T-helper 2 cell treated with Interferon-gamma antibody and Interleukin-4, amounts not matched to agents 5 μg/mL and 100 μg/mL, for 36 hours (primary cell): ENCODE measurements at places on chromosomes 7 and 10.

DNA sequence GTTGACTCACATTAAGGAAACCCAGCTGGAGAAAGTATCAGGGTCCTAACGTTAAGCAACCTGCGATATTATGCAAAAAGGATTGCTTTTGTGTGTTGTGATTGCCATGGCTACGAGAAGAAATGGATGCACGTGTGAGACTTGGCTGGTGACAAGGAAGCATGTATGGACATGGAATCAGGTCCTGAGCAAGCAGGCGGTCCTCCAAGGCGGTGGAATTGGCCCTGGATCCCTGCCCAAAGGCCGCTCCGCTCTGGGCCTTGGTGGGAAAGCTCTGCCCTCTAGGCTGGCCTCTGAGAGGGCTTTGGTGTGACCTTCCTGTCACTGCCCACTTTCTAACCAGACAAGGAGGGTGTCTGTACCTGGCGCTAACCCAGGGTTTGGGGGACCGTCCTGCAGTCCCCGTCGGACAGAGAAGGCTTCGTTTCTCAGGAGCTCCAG, 192.1 kb downstream of the EBF3 start:
- DNase-seq: no peak

GRCh38 chr10:117653170-117653515, 110.6 kb downstream of the EMX2 start:
- DNase-seq: peak; percentile 71

- no peak for DNase-seq
Observed at GRCh38 chr10:131090761-131091661, 220.5 kb downstream of the TCERG1L start.

GRCh38 chr10:118698421-118698820, 56.3 kb downstream of the CACUL1 start:
- peak; percentile 76 for DNase-seq

DNA sequence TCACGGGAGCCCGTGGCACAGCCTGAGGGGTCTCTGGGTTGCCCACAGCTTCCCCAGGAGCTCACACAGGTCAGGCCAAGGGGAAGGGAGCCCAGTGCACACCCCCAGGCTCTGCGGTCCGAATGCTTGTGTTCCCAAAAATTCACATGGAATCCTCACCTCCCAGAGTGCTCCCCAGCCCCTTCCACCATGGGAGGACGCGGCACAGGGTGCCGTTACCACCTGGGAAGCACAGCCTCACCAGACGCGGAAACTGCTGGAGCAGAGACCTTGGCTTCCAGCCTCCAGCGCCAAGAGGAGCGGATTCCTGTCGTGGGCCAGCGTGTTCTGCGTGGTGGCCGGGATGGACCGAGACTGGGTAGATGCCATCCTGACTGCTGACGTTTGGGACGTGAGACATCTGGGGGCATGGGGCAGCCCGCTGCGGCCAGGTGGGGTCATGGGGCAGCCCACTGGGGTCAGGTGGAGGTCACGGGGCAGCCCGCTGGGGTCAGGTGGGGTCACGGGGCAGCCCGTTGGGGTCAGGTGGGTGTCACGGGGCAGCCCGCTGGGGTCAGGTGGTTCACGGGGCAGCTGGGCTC, 149.4 kb downstream of the WDR37 start:
- DNase-seq: no peak

GRCh38 chr7:15376600-15376999, 185.2 kb downstream of the AGMO start:
- no peak for DNase-seq

- peak; percentile 92 for DNase-seq
Observed at GRCh38 chr10:43138021-43138756, at the start of gene CSGALNACT2. CSGALNACT2 (plus strand) TSS chr10:43138445; CDS start chr10:43155150, 16,705 bp downstream.

DNA sequence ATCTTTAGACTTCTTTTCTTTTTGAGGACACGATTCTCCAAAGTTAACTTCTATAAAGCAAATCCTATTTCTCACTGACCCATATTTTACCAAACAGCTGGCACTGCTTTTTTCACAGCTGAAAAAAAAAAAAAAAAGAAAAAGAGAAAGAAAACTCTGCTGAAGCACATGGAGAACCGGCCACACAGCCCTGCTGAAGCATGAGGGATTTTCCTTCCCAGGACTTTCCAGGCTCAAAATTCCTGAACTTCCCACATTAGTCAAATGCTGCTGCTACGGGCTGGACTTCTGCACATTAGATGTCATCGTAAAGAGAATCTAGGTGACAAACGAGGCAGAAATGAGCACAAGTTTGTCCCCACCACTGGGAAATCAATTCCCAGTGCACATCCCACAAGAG, 25.2 kb downstream of the HIPK2 start:
- DNase-seq: no peak

DNA sequence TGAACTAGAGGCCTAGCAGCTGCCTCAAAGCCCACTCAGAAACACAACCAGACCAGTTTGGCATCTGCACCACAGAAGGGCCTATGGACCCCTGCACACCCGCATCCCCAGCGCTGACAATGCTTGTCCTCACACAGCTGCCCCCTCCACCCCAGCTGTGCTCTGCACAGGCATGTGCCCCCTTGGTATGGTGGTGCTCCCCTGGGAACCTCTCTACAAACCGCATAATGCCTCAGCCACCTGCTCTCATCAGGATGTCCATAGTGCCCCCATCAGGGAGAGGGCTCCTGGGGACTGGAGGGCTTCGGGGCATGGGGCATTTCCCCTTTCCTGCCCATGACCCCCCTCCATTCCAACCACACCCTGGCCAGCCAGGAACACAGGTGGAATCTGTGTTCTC, 347.5 kb downstream of the GRID1 start:
- no peak for DNase-seq

- no peak for DNase-seq
Observed at GRCh38 chr7:127782654-127783559, 130.9 kb downstream of the SND1 start.

DNA sequence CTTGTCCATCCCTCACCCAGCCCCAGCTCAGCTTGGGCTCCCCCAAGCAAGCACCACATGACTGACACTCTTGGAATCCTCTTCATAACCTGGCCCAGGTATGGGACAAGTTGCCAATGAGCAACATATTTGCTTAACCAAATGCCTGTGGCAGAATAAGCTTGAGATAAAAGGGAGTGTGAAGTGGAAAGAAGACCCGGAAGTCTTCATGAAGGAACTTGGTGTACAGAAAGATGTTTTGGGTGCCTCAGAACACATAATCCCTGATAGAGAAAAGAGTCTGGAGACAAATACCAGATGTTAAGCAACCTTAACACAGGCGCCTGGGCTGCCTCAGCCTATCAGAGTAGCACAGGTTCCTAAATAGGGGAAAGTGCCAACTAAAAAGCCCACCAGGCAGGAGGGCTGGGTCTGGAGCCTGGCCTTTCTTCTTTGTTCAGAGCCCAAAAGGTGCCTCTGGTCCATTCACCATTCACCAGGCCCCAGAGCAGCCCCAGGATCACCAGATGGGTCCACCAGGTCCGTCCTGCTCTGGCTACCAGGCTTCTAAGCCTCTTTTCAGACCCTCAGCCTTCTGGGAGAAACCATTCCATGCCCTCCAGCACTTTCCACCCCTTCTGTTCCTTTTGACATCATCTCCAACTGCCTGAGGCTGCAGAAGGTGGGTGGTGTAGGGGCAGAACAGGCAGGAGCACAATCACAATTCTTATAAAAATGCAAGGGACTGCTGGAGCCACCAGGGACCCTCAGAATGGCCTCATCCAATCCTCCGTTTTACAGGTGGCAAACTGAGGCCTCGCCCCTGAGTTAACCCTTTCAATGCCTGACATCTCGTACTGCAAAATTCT, 22.6 kb downstream of the KCNMA1 start:
- no peak for DNase-seq

DNA sequence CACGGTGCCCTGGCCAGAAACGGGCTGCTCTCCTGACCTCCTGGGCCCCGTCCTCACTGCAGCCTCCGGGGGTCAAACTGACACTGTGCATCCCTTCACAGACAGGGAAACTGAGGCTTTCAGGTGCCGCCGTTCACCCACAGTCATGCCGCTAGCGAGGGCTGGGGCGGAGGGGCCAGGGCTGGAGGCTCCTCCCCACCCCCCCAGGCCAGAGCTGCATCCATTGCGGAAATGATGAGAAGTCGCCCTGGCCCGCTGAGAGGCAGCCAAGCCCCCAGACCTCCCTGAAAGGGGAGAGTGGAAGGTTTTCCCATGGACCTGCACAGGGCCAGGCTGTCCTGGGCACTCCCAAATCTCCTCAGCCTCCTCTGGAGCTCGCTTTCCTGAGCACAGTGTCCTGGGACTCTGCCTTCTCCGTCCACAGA, 16.5 kb upstream of the INPP5A start:
- DNase-seq: no peak

DNA sequence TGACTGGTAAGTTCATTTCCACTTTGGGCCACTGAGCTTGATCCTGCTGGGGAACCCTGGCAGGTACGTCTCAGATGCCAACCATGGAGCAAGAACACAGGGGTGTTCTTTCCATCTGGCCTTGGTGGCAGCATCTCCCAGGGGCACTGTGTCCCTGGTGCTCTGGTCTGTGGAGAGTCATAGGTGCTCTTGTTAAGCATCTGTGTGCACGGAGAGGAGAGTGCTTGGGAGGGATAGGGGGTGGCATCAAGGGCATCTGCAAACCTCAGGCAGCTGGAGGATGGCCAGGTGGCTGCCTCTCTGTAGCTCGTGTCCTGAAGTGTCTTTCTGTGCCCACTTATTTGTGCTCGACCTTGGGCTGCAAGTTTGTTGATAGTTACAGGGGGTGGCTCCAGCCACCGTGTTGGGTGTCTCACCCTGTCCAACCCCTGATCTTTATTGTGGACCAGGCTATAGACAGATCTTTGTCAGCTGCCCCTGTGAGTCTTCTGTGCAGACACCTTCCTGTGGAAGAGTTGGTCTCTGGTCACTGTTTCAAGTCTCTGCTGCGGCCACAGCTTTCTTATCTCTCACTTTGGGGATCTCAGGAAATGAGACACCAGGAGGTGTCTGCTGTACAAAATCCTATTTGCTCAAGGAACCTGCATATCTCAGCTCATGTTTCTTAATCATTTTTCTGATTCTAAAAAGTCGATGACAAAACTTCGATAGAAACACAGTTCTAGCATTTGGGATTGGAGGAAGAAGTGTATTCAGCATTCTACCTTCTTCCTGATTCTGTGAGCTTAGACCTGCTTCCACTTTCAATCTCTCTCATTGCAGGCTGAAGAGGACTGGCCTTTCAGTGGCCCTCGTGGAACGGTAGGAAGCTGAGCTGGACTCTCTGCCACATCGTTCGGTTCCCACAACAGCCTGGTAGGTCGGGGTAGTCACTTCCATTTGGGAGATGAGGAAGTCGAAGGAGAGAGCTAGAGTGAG, 17.2 kb upstream of the GIMAP8 start:
- DNase-seq: no peak

DNA sequence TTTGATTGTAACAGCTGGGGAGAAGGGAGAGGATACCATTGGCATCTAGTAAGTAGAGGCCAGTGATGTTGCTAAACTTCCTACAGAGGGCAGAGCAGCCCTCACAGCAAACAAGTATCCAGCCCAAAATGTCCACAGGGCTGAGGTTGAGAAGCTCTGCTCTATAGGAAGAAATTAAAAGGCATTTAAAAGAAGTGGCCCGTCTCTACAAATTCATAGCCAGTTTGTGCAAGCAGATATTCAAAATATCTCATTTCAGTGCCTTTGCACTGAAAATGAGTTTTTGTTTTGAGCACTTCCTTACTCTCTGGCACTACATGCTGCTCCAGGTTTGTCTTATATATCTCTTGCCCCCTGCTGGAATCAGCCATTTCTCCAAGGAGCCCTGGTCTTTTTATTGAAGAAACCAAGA, 330.0 kb downstream of the BBS9 start:
- DNase-seq: no peak

DNA sequence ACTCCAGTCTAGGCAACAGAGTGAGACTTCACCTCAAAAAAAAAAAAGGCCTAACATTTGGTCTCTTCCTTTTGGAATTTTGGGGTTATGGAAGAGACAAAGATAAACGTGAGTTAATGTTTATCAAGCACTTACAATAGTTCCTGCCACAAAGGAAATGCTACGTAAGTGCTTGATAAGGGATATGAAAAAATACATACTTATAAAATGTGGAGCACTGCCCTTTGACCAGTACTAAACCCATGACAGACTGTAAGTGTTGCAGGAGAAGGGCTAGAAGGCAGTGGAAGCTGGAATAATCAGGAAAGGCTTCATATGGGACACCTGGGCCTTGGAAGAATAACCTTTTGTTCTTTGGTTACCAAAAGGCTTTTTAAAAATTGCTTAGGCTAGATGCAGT, 25.5 kb downstream of the TMEM248 start:
- no peak for DNase-seq

- peak; percentile 49 for DNase-seq
Observed at GRCh38 chr10:75043256-75044131, 68.0 kb upstream of the SAMD8 start.

DNA sequence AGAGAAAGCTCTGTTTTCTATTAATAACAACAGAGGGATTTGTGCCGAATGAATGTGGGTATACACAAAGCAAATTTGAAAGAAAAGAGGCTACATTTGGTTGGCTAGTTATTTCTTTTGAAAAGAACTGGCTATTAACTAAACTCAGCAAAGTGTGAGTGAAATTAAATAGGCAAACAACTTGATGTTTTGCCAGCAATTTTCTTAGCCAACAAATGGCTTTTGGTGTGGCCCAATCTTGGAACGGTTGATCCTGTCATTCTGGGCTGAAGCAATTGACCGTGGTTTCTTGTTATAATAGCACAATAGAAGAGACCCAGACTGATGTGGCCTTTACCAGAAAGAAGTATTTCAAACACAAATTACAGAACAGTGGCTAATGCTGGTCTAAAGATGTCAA, 898.6 kb downstream of the KCNMA1 start:
- DNase-seq: no peak

GRCh38 chr10:105468759-105469158, 827.7 kb downstream of the SORCS3 start:
- no peak for DNase-seq

- no peak for DNase-seq
Observed at GRCh38 chr7:48718731-48719378, 205.5 kb upstream of the CDC14C start.

DNA sequence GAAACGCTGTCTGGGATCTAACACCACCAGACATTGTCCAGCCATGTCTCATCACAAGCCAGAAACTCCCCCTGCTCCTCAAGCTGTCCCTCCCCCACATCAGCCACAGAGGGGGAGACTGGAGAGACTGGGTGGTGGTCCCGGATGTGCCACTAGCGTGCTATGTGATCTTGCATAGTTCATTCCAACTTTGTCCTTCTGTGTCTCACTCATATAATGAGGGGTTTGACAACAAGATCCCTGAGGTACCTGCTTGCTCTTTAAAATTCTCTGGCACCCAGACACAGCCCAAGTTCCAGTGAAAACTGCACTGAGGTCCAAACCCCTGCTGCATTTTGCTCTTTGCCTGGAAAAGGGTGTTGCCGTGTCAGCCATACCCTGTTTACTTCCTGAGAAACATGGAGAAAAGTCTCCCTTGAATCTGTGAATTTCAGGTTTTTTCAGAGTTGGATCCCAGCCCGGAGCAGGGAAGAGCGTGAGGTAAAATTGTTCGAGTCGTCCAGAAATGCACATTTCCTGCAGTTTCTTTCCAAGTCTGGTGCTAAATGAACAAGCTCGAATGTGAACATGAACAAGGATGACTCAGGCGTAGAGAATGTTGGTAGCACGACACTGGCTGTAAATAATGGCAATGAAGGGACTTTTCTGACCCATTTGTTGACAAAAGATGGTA, 156.6 kb downstream of the CCDC3 start:
- DNase-seq: no peak
